Stimulated activated CD8-positive, alpha-beta memory T cell treated with anti-CD3 and anti-CD28 coated beads, Interleukin-15, amount 100 ng/mL, for 4 hours (primary cell): ENCODE measurements at places on chromosomes 4 and X.

- DNase-seq: no peak
Observed at GRCh38 chrX:116395752-116396151, 40.7 kb upstream of the SLC6A14 start.

GRCh38 chr4:82372517-82373485 is 990 bp downstream of the HNRNPD start:
- peak; percentile 41 for DNase-seq

DNA sequence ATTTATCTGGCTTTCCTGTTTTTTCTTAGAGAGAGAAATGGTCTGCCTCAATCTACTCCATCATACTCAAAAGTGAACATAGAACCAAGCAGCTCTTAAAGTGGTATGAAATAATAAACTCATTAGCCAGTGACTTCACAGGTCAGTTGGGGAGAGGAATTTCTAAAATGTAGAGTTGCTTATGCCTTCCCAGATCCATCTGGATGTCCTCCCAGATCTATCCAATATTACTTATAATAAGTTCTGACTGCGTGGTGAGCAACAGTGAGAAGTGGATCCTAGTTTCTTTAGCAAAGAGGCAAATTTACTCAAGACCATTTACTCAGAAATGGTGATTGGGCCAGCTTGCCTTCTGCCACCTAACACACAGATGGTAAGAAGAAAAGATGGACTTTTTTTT is 748.0 kb downstream of the PCDH18 start:
- no peak for DNase-seq

DNA sequence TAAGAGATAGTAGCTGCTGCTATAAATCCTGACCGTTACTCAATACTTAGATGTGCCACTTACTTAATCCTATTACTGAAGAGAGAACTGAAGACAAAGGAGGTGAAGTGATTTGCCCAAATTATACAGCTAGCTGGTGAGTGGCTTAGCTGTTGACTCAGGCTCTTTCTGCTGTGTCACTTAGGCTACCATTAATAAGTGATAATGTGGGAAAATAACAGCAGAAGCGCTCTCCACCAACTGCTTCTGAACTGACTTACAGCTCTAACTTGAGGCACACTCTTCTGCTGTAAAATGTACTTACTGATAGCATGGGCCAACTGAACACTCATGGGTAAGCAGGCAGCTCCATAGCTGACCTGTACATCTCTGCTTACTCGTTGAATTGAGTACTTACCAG is 7.5 kb upstream of the KLHL5 start:
- DNase-seq: no peak

DNA sequence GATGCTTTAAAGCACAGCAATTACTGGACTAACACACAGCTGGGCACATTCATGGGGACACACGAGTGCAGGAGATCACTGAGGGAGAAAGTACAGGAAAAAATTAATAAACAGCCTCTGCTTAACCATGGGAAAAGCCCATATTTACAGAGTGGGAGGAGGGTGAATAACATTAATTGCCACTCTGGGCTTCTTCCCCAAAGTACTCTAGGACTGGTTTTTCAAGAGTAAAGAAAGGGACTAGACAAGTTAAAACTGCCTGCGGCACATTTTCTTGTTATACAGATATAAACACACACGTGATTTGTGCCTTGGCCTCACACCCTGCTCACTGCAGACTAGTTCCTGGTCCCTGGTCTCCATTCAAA is 179.7 kb upstream of the TET2 start:
- no peak for DNase-seq

- peak; percentile 59 for DNase-seq
Observed at GRCh38 chr4:3302173-3302785, 9.5 kb downstream of the RGS12 start.

DNA sequence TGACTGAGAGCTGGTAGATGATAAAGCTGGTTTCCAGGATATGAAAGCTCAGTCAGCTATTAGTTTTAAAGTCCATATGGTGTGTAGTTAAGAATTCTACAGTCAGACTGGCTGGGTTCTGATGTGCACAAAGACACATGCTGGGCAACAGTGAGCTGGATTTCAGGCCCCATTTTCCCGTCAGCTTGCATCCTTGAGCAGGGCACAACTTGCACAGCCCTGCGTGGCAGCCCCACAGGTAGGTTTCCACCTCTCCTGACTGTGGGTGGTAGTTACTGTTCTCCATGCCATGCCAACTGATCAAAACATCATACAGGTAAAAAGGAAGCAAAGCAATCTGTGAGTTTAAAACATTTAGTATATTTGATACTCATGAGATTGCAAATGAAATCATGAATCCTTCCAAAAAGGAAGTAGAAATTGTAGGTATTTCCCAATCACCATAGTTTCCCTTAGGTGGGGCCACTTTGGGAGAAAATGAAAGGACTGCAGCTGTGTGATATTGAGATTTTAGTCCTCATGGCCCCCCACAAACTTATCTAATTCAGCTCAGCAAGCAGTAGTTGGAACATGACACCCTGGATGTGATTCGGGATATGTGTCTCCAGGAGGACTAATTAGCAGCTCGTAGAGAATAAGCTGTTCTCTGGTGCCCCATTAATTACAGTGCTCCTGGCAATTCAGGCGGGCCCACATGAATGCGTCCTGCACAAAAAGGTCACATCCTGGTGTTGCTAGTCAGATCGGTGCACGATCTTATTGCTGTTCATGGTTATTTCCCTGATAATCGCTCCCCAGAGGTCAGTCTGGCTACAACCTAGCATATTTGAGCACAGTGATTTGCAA is 42.4 kb upstream of the NOCT start:
- DNase-seq: no peak

DNA sequence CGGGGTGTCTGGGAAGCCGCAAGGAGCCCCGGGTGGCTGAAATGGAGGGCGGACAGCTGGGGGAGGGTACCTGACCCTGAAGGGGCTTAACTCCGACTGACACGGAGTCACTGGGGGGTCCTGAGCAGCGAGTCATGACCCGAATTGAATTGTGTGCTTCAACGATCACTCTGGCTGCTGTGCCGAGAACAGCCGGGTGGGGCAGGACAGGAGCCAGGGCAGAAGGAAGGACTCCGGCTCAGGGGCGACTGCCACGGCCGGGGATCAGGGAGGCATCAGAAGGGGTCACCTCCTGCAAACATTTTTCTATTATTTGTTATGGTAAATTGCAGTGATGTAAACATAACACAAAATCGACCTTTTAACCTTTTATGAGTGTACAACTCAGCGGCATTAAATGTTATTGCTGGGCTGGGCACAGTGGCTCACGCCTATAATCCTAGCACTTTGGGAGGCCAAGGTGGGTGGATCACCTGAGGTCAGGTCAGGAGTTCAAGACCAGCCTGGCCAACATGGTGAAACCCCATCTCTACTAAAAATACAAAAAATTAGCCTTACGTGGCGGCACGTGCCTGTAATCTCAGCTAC is 21.6 kb downstream of the ZFYVE28 start:
- DNase-seq: no peak

GRCh38 chr4:14383652-14384051 is 618.6 kb upstream of the CPEB2 start:
- no peak for DNase-seq

DNA sequence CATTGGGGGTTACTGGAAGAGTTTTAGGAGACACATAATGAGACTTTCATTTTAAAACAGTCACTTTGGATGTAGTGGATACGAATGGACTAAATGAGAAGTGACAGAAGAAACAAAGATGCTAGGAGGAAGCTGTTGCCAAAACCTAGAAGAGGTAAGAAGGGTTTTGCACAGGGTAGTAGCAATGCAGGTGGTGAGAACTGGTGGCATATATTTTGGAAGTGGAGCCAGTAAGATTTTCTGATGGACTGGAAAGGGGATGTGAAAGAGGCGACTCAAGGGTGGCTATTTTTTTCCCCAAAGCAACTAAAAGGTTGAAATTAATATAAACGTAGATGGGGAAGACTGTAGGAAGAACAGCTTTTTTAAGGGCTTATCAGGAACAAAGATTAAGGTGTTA is 462.0 kb downstream of the IL15 start:
- no peak for DNase-seq
